ENCODE measurements at places on chromosomes 16 and 17. TPM values are rescaled to one million over a fixed set of nuclear protein-coding genes. Genes with fewer than 3 reads are reported as not detected.

Gene KRTAP2-1
- total RNA-seq, result not detected

DNA sequence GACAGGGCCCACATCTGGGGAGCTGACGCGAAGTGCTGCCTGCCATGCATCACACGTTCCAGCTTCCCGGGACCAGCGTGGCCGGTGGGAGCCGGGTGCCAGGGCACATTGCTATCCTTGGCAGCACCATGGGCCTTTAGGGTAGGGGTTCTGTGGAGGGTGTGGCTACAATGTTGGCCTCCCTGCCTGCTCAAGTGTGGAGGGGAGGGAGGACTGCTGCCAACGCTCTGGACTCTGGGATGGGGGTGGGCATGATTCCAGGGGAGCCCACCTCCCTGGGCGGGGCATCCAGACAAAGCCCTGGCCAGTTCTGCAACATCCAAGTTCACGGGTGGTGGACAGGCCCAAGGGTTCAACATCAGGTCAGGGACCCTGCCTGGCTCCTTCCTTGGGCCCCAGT is 13.9 kb downstream of the GRB7 start:
- no peak overlapping the region for H3K4me3 ChIP-seq
- no peaks in the 10 kb centered on the region for H3K36me3 ChIP-seq
- no peaks in the 10 kb centered on the region for H3K27me3 ChIP-seq
- no peak for DNase-seq

DNA sequence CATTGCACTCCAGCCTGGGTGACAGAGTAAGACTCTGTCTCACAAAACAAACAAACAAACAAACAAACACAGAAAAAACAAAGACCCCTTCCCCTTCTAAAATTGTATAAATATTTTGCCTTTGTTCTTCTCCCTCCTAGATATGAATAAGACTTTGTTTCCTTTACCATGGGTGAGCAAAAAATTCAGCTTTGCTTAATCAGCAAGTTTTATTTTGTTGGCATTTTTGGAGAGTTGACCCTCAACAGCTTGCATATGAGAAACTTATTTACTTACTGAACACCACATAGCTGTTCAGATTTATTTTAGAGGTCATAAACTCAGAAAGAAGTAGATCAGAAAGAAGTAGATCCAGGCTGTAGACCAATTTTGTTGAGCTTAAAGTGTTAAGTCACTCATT is 395.2 kb upstream of the TOM1L1 start:
- DNase-seq, result no peak
- H3K36me3 ChIP-seq, result no peaks in the 10 kb centered on the region
- no peak overlapping the region for H3K4me3 ChIP-seq
- H3K4me1 ChIP-seq, result no peaks in the 10 kb centered on the region

GRCh38 chr16:69150146-69150865 is 17.9 kb downstream of the UTP4 start:
- H3K36me3 ChIP-seq, result peaks cover 62% of the 10 kb centered on the region
- no peaks in the 10 kb centered on the region for H3K27me3 ChIP-seq
- H3K4me3 ChIP-seq, result no peak overlapping the region
- no peak overlapping the region for H3K27ac ChIP-seq
- DNase-seq, result peak; percentile 86

Gene HOXB4
- total RNA-seq, result 9.7 TPM

Gene ADAMTS18
- not detected for total RNA-seq

Gene TLCD3B
- 1.9 TPM for total RNA-seq

GRCh38 chr16:50275428-50276325 is 9.3 kb downstream of the ADCY7 start:
- H3K4me3 ChIP-seq, result no peak overlapping the region
- no peaks in the 10 kb centered on the region for H3K27me3 ChIP-seq
- H3K36me3 ChIP-seq, result no peaks in the 10 kb centered on the region
- H3K27ac ChIP-seq, result no peak overlapping the region
- no peaks in the 10 kb centered on the region for H3K4me1 ChIP-seq

Gene NOD2
- not detected for total RNA-seq

Gene SHISA9
- not detected for total RNA-seq

DNA sequence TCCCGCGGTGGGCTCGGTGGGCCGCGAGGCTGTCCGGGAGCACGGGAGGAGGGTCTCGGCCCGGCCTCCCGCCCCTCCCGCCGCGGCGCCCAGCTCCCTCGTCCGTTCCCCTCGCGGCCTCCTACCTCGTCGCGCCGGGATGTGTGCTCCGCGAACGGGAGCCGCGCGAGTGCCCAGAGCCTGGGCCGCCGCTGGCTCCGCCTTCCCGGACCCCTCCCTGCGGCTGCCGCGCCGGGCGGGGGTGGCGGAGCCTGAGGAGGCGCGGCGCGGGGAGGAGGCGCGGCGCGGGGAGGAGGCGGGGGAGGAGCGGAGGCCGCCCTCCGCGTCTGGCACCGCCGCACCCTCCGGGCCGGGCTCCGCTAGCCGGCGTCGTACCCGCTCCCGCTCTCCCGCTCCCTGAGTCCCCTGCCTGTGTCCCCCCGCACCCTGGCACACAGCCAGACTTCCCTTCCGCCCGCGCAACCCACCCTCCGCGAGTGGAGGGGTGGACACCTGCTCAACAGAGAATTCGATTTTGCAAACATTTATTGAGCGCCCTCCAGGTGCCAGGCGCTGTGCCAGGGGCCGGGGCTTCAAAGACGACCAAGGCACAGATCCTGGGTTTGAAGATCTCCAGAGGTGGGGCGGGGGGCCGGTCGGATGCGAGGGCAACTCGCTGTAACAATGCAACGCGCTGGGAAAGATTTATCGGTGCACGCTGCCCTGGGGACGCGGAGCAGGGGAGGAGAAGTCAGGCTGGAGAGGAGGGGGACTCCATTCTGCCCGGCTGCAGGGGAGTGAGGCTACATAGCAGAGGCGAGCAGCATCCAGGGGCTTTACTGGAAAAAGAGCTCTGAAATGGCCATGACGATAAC is at the start of gene MPP3:
MPP3 (minus strand) TSS at position 171 of the 854 bp plus-strand sequence. CDS start 1,240 bp downstream, outside the sequence.
- DNase-seq, result peak; percentile 71
- H3K27ac ChIP-seq, result peak within 1 kb of the TSS; percentile 68
- peak within 1 kb of the TSS; percentile 58 for H3K4me3 ChIP-seq
- H3K36me3 ChIP-seq, result no peaks in the 10 kb centered on the region
- H3K27me3 ChIP-seq, result no peaks in the 10 kb centered on the region

GRCh38 chr16:70375636-70376611 is 29.2 kb downstream of the DDX19A start:
- H3K27ac ChIP-seq, result no peak overlapping the region
- H3K36me3 ChIP-seq, result peaks cover 34% of the 10 kb centered on the region
- peaks cover 6% of the 10 kb centered on the region for H3K4me1 ChIP-seq
- no peak for DNase-seq
- H3K4me3 ChIP-seq, result no peak overlapping the region
- H3K27me3 ChIP-seq, result no peaks in the 10 kb centered on the region

Gene GP1BA
- not detected for total RNA-seq

GRCh38 chr17:35514564-35514963 is 22.9 kb downstream of the SLFN12L start:
- peaks cover 18% of the 10 kb centered on the region for H3K4me1 ChIP-seq
- H3K36me3 ChIP-seq, result no peaks in the 10 kb centered on the region

DNA sequence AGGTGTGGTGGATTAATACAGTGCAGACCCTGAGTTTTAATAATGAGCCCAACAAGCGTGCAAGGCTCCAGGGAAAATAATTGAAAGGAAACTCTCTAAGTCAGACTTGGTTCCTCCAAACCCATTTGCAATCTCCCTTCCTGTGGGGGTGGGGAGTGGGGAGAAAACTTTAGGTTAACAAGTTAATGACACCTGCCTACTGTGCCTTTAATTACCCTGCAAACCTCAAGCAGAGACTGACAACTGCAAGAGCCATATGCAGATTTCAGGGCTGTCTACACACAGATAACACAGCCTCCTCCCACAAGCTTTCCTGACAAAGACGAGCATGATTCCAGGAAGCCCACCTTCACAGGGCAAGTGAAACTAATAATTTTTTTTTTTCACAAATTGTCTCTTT is 359.3 kb downstream of the HS3ST4 start:
- no peak overlapping the region for H3K27ac ChIP-seq
- DNase-seq, result peak; percentile 17
- no peaks in the 10 kb centered on the region for H3K27me3 ChIP-seq
- H3K4me3 ChIP-seq, result no peak overlapping the region

GRCh38 chr17:68624381-68624780 is 23.2 kb upstream of the FAM20A start:
- DNase-seq, result no peak
- H3K4me1 ChIP-seq, result no peaks in the 10 kb centered on the region
- no peaks in the 10 kb centered on the region for H3K36me3 ChIP-seq
- H3K27ac ChIP-seq, result no peak overlapping the region

DNA sequence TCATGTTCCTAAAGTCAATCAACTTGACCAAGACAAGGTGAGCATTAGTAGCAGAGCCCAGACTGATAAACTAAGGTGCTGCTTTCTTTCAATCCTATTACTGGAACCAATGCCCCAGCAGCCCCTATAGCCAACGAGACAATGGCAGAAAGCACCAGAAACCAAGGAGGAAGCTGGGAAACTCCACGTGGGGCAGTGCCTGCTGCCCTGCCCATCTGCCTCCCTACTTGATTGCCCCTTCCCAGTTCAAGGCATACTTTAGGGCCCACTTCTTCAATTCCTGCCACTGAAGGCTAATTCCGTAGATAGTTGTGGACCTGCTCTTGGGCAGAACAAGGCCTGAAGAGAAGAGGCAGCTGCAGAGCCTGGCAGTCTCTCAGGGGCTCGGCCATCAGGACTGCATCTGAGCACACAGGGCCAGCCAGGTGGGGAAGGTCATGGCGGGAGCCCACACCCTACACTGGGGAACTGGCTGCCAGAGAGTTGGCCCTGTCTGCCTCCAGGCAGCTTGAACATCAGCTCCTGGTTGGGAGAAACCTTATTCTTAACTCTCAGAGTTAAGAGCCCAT is 30.9 kb downstream of the WSB1 start:
- H3K27ac ChIP-seq, result no peak overlapping the region
- no peaks in the 10 kb centered on the region for H3K4me1 ChIP-seq

GRCh38 chr16:23651943-23652468 is 10.7 kb downstream of the DCTN5 start:
- no peak overlapping the region for H3K4me3 ChIP-seq
- DNase-seq, result no peak
- H3K36me3 ChIP-seq, result peaks cover 10% of the 10 kb centered on the region
- peaks cover 6% of the 10 kb centered on the region for H3K4me1 ChIP-seq
- H3K27ac ChIP-seq, result no peak overlapping the region
- no peaks in the 10 kb centered on the region for H3K27me3 ChIP-seq

Gene TMEM204
- not detected for total RNA-seq

- H3K36me3 ChIP-seq, result no peaks in the 10 kb centered on the region
- no peaks in the 10 kb centered on the region for H3K27me3 ChIP-seq
- H3K4me3 ChIP-seq, result no peak overlapping the region
- no peak for DNase-seq
Measured at GRCh38 chr16:68490358-68490757, 42.0 kb upstream of the SMPD3 start.

DNA sequence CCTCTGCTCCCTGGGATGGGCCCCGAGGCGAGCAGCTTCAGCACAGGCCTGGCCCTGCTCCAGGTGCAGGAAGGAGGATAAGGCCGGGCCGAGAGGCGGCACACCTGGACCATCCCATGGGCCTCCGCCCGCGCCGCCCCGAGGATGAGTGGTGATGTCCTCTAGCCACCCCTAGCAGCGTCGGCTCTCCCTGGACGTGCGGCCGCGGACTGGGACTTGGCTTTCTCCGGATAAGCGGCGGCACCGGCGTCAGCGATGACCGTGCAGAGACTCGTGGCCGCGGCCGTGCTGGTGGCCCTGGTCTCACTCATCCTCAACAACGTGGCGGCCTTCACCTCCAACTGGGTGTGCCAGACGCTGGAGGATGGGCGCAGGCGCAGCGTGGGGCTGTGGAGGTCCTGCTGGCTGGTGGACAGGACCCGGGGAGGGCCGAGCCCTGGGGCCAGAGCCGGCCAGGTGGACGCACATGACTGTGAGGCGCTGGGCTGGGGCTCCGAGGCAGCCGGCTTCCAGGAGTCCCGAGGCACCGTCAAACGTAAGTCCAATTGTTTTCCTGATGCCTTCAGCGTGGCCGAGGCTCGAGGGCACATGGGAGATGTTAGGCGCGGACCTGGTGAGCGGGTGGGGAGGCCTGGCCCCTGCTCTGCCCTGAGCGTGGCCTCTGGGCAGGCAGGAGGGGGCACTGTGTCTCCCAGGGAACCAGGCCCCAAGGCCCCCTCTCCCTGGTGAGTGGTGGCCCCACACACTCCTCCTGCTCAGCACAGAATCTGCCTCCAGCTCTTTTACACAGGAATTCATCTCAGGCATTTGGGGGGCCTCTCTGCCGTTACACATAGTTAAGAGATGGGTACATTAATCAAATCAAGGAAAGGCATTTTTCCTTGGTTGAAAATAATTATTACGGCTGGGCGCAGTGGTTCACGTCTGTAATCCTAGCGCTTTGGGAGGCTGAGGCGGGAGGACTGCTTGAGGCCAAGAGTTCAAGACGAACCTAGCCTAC is 855 bp downstream of the TMEM204 start:
- no peaks in the 10 kb centered on the region for H3K36me3 ChIP-seq
- H3K27ac ChIP-seq, result no peak overlapping the region
- H3K27me3 ChIP-seq, result no peaks in the 10 kb centered on the region
- H3K4me1 ChIP-seq, result no peaks in the 10 kb centered on the region
- no peak overlapping the region for H3K4me3 ChIP-seq

DNA sequence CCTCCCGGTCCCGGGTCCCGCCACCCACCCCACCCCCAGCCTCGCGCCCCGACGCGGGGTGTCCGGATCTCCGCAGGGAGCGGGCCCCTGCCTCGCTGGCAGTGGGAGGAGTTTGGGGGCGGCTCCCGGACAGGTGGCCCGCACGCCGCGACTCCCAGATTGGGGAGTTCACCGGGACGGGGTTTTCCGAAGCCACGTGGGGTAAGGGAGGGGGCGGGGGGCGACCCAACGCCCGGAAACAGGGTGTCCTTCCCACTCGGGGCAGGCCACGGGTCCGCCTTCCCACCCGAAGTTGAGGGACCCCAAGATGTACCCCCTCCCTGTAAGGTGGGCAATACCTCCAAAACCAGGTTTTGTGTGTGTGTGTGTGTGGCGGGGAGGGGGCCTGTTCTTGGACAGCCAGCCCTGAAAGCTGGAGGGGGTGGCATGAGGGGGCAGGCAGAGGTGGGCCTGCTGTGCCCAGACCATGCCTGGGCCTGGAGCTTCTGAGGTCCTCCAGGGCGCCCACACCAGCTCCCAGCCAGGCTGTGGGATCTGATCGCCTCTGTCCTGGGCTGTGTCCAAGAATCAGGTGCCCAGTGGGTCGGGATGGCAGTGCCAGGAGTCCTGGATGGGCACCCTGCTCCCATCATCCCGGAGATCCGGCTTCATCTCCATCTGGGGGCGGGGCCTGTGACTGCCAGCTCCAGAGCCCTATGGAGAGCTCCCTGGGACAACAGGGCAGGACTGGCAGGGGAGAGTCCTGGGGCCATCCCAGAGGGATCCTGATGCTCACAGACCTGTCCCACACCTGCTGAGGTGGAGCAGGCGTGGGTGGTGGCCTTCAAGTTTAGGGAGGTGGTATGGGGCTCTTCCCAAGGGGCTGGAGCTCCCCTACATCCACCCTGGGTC is 767 bp downstream of the SYNGR2 start:
- peak; percentile 70 for DNase-seq
- H3K27ac ChIP-seq, result peak overlapping the region; percentile 60
- peak overlapping the region; percentile 85 for H3K4me3 ChIP-seq
- H3K27me3 ChIP-seq, result no peaks in the 10 kb centered on the region

GRCh38 chr16:65737831-65738230 is 616.0 kb upstream of the CDH11 start:
- no peaks in the 10 kb centered on the region for H3K36me3 ChIP-seq
- no peak overlapping the region for H3K4me3 ChIP-seq
- DNase-seq, result peak; percentile 70
- no peaks in the 10 kb centered on the region for H3K27me3 ChIP-seq
- H3K27ac ChIP-seq, result peak overlapping the region; percentile 26
- peaks cover 14% of the 10 kb centered on the region for H3K4me1 ChIP-seq

- no peaks in the 10 kb centered on the region for H3K27me3 ChIP-seq
- H3K4me3 ChIP-seq, result no peak overlapping the region
- no peaks in the 10 kb centered on the region for H3K36me3 ChIP-seq
- H3K4me1 ChIP-seq, result no peaks in the 10 kb centered on the region
- DNase-seq, result no peak
Measured at GRCh38 chr16:81625544-81626153, 153.4 kb upstream of the PLCG2 start.
